ENCODE measurements at places on chromosomes 16 and 17.
A peak's percentile ranks its signal among the peaks of the same experiment; 100 is the strongest.

- DNase-seq: no peak
These were observed 86.5 kb downstream of the ENGASE start for GRCh38 chr17:79160980-79161636.

DNA sequence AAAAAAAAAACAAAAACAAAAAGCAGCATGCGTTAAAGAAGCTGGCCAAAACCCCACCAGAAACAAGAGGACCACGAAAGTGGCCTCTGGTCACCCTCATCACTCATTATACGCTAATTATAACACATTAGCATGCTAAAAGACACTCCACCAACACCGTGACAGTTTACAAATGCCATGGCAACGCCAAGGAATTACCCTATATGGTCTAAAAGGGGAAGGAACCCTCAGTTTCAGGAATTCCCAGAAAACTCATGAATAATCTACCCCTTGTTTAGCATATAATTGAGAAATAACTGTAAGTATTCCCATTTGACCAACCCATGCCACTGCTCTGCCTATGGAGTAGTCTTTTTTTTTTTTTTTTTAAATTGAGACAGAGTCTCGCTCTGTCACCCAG is 77.6 kb downstream of the EMP2 start:
- no peak for DNase-seq

GRCh38 chr17:14352136-14352535 is 51.3 kb downstream of the HS3ST3B1 start:
- DNase-seq: no peak

- DNase-seq: no peak
These were observed 17.6 kb downstream of the CCDC42 start for GRCh38 chr17:8726941-8727555.

DNA sequence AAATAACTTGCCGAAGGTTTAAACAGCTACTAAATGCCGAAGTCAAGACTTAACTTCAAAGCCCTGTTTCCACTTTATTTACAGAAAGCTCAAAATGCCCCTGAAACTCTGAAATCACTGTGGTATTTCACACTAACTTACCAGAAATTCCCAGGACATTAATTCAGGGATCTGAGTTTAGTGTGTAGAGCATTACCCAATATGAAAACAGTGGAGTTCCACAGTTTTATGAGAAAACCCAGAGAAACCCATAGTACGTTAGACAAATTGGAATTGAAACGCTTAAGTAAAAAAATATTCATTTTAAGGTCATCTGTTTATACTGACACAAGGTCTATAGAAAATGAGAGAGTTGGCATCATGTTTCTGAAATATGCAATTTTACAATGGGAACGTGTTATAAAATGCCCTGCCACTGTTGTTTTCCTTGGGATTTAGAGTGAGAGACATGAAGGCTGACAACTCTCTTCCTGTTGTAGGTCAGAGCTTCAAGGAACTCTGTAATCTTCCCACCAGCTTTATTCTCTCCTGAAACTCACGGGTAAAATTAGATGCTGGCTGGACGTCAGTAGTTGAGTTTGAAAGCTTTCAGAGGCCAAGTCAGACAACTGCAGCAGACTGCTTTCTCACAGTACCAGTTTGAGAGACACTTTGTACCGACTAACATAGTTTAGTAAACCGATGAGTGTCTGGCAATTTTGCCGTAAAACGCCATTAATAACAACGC is 139.4 kb upstream of the TBX2 start:
- DNase-seq: no peak

DNA sequence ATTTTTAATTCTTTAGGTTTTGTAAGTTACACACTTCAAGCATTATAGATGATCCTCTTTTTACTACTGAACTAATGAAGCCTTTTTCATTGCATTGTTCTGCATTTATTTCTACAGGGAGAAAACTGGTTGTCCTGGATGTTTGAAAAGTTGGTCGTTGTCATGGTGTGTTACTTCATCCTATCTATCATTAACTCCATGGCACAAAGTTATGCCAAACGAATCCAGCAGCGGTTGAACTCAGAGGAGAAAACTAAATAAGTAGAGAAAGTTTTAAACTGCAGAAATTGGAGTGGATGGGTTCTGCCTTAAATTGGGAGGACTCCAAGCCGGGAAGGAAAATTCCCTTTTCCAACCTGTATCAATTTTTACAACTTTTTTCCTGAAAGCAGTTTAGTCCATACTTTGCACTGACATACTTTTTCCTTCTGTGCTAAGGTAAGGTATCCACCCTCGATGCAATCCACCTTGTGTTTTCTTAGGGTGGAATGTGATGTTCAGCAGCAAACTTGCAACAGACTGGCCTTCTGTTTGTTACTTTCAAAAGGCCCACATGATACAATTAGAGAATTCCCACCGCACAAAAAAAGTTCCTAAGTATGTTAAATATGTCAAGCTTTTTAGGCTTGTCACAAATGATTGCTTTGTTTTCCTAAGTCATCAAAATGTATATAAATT is 53.0 kb downstream of the TUBD1 start:
- no peak for DNase-seq

GRCh38 chr16:25636662-25637061 is 55.1 kb upstream of the HS3ST4 start:
- DNase-seq: no peak

- DNase-seq: no peak
These were observed 43.4 kb downstream of the LMF1 start for GRCh38 chr16:927406-927805.

GRCh38 chr16:76343769-76344168 is 66.6 kb downstream of the CNTNAP4 start:
- no peak for DNase-seq

GRCh38 chr17:57782647-57783337 is 37.7 kb upstream of the CCDC182 start:
- no peak for DNase-seq

DNA sequence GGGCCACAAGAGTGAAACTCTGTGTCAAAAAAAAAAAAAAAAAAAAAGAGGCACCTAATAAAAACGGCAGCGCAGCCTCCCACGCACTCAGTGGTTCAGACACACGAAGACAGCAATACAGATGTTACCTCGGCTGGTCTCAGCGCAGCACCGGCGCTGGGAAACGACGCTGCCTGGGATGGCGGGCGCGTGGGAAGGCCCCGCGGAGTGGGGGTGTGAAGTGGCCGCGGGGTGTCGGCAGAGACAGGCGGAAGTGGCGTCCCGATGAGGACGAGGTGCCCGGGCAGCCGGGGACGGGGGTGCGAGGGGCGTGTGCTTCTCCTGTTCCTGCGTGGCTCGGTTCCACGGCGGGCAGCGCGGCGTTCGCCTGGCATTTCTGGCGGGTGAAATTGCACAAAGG is 179.4 kb downstream of the BANP start:
- DNase-seq: no peak

GRCh38 chr17:78242024-78242742 is 10.8 kb downstream of the TMEM235 start:
- no peak for DNase-seq

GRCh38 chr16:81175325-81175891 is 63.1 kb upstream of the BCO1 start:
- no peak for DNase-seq

DNA sequence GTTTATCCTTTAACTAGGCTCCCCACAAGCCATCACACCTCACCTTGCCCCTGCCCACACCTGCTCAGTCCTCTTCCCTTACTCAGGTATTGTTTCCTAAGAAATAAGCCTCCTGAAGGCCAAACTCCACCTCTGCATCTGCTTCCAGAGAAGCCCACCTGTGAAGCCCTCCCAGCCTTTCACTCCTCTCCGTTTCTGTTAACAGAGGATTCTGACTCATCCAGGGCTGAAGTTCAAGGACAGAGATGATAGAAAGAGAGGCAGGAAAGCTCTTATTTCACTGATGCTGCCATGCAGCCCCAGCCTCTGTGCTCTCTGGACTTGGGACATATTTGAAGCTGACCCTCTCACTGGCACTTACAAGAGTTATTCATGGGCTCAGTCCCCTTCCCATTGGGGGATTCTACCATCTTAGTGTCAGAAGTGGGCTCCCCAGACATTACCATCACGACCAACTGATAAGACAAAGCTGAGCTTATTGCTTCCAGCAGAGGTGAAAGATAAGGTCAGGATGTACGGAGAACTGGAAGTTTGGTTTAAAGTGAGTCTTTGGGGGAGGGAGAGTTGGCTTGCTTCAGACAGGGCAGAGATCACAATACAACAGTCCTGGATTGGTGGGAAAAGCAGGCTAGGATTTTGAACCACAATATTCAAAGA is 35.3 kb upstream of the XYLT2 start:
- no peak for DNase-seq

- no peak for DNase-seq
These were observed 10.9 kb upstream of the TMEM170A start for GRCh38 chr16:75475420-75475847.

- DNase-seq: no peak
These were observed 816.2 kb downstream of the CDH11 start for GRCh38 chr16:64305663-64306062.

DNA sequence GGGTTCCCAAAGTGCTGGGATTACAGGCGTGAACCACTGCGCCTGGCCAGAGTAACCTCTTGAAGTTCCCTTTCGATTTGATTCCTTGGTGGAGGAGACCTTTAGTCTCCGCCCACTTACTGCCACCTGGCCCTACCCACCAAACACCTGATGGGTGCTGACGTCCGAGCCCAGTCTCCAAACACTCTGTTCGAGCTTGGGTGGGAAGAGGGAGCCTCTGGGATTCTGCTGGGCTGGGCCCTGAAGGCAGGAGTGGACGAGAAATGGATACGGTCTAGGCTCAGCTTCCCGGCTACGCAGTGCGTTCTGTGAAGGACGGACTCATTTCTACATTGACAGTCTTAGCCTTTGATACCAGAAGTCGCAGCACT is 870 bp upstream of the ITGA3 start:
- no peak for DNase-seq

DNA sequence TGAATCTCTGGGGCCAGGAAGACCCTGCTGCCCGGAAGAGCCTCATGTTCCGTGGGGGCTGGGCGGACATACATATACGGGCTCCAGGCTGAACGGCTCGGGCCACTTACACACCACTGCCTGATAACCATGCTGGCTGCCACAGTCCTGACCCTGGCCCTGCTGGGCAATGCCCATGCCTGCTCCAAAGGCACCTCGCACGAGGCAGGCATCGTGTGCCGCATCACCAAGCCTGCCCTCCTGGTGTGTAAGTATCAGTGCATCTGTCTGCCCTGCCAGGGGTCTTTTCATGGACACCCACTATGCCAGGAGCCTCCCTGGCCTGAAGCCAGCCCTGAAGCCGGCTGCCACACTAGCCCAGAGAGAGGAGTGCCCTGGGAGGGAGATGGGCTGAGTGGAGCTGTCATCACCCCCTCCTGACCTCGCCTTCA is at the start of gene CETP:
Gene CETP (plus strand): TSS at position 100 of the 431 bp plus-strand sequence. CDS start 30 bp downstream, at position 130.
- no peak for DNase-seq

GRCh38 chr16:11915114-11915643 is 577 bp downstream of the GSPT1 start:
- DNase-seq: peak; percentile 78

DNA sequence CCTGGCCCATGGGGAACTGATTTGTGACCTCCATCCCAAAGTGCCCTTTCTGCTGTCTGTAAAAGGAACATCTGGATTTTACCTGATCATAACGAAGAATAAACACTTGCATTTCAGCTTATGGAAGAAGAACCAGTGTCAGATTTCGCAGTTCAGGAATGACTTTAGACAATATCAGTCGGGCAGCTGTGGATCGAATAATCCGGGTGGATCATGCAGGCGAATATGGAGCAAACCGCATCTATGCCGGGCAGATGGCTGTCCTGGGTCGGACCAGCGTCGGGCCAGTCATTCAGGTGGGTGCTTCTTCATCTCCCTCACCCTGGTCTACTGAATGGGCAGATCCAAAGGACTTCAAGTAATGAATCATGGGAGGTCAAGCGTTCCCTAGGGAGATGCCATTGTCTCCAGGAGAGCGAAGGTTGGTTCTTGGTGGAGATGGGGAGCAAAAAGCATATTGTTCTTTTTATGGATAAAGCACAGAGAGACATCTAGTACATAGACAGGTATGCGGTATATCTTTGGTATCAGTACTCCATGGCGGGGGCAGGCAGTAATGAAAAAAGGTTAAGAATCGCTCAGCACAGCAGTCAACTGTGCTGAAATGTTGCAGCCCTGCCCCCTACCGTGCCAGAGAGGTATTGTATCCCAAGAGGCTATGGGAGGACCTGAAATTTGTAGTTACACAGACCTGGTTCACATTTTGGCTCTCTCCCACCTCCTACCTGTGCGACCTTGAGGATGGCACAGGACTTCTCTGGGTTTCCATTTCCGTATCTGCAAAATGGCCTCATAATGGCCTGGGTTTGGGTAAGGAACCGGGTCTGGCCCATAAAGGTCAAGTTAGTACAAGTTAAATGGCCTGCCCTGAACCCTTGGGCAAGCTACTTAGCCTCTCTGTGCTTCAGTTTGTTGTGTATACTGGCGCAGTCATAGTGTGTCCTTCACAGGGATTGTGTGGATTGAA is 4.7 kb downstream of the COQ7 start:
- peak; percentile 39 for DNase-seq

DNA sequence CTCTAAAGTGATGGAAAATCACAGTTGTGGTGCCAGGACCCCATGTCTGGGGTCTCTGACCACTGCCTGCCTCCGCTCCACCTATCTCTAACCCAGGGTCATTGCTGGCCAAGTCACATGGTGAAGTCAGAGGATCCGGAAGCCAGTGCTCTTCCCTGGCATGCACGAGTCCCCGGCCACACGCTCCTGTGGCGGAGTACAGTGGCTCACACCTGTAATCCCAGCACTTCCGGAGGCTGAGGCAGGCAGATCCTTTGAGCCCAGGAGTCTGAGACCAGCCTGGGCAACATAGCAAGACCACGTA is 21.5 kb upstream of the RBFOX3 start:
- no peak for DNase-seq

DNA sequence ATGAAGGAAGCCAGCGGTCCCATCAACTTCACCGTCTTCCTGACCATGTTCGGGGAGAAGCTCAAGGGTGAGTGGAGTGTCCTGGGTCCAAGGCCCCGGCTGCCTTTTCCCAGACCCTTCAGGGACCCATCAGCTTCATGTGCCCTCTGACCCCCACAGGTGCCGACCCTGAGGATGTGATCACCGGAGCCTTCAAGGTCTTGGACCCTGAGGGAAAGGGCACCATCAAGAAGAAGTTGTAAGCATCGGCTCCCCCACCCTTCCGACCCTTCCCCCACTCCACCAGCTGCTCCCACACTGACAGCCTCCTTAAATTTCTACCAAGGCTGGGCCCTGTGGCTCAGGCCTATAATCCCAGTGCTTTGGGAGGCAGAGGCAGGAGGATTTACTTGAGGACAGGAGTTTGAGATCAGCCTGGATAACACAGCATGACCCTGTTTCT is 1.9 kb downstream of the MYL11 start:
- no peak for DNase-seq

- DNase-seq: no peak
These were observed 149.7 kb downstream of the SNX29 start for GRCh38 chr16:12126091-12126806.
